GM12891 (cell line): ENCODE measurements at places on chromosomes 7 and 10.

DNA sequence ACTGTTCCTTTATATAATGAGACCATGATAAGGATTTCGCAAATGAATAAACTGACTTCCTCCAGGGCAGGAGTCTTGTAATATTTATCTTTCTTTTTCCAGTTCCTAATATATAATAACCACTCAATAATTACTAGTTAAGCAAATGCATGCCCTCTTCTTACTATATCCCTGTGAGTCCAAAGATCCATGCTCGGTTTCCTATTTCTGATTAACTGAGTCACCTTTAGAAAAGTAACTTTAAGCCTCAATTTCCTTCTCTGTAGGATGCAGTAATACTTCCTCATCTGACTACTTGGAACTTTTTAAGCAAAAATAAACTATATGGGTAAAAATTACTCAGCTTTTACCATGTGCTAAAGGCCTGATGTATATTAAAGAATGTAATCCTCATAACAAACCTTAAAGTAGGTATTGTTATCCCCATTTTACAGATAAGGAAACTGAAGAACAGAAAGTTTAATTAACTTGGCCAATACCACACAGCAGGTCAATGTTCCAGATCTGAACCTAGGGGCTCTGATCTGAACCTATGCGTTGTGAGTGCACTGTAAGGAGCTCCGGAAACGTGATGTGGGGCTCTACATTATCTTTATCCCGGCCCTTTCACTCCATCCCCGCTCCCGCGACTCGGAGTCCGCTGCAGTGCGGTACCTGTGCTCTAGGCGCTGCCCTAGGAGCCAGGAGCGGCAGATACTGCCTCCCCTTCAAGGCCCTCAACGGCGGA, 458 bp downstream of the COX15 start:
- no peak for DNase-seq

- DNase-seq, result no peak
These were observed 80.0 kb downstream of the CFAP58 start for GRCh38 chr10:104433669-104434068.

DNA sequence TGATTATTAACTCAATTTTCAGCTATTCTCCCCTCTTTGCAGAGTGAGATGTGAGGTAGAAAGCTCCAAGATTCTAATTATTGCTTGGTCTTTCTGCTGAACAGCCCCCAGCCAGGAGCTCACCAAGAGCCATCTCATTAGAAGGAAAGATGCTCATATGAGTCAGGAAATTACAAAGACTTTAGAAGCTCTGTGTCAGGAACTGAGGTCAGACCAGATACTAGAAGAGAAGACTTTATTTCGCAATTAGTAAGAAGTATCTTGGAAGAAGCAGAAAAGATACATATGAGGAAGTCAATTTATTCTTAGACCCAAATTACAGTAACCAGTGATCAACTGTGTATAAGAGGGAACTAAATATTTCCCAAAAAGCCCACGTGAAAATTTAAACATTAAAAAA, 626.9 kb downstream of the ZWINT start:
- DNase-seq, result no peak

DNA sequence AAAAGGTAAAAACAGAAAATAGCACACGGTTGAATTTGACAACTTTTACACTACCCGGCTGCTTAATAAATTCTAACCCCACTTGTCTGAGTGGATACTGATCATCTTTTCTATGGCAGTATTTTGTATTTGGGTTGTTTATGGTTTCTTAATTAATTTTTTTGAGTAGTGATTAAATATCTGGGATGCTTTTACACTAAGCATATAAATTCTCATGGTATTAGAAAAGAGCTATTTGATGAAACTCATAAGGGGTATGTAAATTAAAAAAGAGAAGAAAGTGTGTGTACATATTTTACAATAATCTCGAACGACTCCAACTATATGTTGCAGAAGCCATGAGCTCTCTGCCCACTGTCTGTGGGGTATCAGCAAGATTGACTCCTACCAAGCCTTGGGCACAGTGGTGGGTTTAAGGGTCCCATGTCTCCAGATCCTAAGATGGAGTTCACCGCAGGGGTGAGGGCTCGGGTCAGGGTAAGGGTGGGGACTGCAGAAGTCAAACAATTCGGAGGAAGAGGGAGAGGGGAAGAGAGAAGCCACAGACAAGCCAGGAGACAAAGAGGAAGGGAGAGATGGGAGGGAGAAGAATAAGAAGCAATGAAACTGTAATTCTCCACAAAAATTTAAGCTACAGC, 7.6 kb upstream of the HOXA13 start:
- no peak for DNase-seq

DNA sequence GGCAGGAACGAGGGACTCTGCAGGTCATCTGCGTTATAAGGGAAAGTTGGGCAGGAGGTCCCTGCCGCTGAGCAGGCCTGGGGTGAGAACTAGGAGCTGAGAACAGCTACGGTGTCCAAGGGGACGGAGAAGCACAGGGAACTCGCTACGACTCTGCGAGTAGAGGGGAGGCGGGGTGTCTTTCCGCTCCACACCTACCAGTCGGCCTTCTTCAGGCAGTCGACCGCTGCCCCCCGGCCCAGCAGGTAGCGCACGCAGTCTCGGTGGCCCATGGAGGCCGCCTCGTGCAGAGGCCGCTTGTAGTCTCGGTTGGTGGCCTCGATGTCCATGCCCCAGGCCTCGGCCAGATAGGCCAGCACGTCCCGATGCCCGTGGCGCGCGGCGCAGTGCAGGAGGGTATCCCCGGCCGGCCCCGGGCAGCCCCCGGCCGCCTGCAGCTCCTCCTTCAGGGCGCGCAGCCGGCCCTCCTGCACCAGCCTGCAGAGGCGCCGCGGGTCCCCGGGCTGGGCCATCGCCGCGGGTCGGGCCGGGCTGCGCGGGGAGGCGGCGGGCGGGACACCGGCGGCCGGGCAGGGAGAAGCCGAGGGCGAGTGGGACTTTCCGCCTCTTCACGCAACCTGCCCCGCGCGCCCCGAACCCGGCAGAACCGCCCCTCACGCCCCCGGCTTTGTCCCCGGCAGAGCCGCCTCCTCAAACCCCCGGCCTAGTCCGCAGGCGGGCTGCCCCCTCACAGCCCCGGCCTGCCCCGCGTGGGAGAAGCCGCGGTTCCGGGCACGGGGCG, 660 bp downstream of the ANKRD16 start:
- DNase-seq, result peak; percentile 39

- no peak for DNase-seq
These were observed 13.8 kb upstream of the AKR1B1 start for GRCh38 chr7:134472572-134473244.

DNA sequence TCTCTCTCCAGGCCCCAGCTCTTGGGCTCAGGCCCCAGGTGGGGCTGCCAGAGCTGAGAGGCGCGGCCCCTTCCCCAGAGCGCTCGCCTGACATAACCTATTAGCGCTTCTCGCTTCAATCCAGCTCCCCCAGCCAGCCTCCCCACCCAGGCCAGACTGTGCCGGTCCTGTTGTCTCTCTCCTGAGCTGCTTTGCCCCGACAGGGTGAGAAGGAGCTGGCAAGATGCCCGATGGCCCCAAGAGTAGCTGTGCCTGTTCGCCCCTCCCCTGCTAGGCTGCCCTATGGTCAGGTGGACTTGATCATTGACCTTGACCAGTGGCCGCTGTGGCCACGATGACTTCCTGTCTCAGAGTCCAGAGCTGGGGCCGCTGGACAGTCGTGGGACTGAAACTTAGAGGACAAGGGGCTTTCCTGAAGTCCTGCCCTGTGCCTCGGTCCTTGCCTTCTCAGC, 9.1 kb downstream of the TMEM270 start:
- no peak for DNase-seq

DNA sequence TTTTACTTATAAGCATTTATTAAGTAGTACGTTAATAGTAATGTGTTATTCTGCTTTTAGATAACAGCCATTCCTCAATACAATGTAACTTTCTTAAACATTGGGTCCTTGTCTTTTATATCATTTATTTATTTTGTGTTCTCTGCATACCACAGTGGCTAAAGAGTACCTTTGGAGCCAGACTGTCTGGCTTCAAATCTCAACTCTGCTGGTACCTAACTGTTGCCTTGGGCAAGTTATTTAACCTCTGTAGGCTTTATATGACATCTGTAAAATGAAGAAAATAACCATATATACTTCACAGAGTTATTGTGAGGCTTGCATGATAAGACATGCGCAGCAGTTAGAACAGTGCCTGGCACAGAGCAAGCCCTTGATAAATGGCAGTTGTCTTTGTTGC, 397.6 kb downstream of the MDFIC start:
- no peak for DNase-seq

GRCh38 chr7:22182149-22182548, 174.8 kb downstream of the RAPGEF5 start:
- no peak for DNase-seq

DNA sequence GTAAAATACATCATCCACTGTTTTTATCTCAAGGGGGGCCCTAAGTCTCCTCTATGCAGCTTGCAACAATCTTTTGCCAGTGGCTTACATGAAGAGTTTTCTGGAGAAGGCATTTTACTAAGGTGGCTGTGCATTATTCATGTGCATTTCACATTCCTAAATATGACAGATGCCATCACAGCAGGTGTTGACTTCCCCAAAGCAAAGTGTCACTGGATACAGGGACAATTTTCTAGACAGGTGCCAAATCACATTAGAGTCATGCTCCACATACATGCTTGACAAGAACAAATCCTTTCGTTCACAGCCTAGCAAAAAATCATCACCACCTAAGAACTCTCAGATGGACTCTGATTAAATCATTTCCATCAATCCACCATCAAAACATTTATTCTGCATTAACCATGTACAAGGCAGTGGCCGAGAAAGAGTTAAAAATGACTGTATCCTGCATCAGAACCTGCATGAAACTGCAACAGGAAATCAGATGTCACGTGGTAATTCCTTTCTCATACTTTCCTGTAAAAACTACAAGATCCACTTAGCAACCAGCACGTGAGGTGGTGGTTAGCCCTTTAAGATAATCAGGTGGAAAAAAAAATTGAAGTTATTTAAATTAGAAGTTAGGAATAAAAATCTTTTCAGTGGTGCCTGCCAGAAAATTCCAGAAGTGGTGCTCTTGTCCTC, 88.2 kb upstream of the AFAP1L2 start:
- DNase-seq, result no peak

- DNase-seq, result no peak
These were observed 24.8 kb upstream of the FAM171A1 start for GRCh38 chr10:15395935-15396334.

GRCh38 chr10:104966563-104967297, 325.6 kb downstream of the SORCS3 start:
- DNase-seq, result no peak

GRCh38 chr10:69123306-69123746, 652 bp upstream of the VPS26A start:
- DNase-seq, result peak; percentile 25

GRCh38 chr10:4011136-4011812, 226.3 kb upstream of the KLF6 start:
- DNase-seq, result no peak

DNA sequence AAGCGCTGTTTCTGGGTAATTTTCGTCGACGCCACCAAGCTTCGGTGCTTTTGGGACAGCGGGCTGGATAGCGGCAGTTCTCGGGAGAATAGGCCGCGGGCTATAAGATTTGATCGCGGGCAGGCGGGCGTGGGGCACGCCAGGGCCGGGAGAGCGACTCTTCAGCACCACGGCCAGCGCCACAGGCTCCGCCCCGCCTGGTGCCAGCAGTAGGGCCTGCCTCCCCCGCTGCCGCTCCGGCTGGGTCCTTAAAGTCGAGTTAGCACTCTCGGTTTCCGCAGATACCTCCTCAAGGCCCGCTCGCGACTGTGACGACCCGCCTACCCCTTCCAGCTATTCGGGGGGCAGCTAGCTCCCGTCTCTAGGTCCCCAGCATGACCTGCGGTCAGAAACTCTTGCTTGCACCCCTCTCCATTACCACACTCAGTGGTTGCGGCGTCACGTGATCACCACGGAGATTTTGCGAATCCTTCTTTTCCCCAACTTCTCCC, 9.4 kb downstream of the NXPH1 start:
- DNase-seq, result no peak

GRCh38 chr10:88090568-88091214, 227.3 kb downstream of the PTEN start:
- no peak for DNase-seq

GRCh38 chr7:92608380-92609322, 18.5 kb upstream of the FAM133B start:
- no peak for DNase-seq

DNA sequence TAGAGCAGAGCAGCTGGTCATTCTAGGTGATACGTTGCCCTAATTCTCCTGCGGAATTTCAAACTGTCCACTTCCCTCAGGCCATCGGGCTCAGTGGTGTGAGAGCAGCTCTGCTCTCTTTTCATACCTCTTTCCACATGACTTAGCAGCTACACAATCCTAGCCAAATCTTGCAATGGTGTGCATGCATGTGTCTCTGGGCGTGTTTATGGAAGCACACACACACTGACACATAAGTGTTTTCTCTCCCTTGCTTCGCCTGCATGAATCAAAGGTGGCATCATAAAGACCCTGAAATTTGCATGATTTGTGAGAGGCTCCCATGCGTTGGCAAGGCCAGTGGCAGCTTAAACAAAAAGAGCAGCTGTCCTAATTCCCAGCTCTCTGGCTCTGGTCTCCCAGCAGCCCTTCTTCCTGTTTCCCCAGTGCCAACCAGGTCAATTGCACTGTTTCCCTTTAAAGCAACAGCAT, 1189.5 kb downstream of the GATA3 start:
- DNase-seq, result no peak

DNA sequence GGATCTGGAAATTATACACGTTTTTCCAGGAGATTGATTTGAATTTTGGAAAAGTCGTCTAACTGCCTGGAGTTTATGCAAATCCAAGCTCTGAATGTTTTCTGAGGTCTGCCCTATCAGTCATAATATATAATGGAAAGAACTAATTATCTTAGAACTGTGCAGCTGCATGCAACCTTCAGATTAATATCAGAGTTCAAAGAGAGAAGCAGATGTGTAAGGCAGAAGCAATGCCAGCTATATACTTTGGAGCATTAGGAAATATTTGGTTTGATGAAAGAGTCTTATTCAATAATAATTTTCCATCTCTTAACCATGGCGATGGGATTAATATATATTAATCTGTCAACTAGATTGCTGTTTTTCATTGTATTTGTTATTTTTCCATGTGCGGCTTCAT, 500.9 kb downstream of the NEBL start:
- DNase-seq, result no peak

DNA sequence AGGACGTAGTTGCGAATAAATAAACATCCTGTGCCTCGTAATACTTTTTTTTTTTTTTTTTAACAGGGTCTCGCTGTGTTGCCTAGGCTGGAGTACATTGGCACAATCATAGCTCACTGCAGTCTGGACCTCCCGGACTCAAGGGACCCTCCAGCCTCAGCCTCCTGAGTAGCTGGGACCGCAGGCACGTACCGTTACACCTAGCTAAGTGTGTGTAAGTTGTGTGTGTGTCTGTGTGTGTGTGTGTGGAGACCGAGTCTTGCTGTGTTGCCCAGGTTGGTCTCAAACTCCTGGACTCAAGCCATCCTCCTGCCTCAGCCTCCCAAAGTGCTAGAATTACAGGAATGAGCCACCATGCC, 573 bp upstream of the PON2 start:
- no peak for DNase-seq

- DNase-seq, result no peak
These were observed 56.0 kb downstream of the NKX6-2 start for GRCh38 chr10:132729810-132730572.

GRCh38 chr10:3636356-3637181, 148.4 kb downstream of the KLF6 start:
- no peak for DNase-seq

- DNase-seq, result no peak
These were observed 56.5 kb downstream of the FIGNL1 start for GRCh38 chr7:50393547-50394252.
